NCI-H1417 treated with DMSO at 0.1 percent for 48 hours (cell line): ENCODE measurements at places on chromosomes 6 and 20.

GRCh38 chr6:159819932-159820640 is 20.0 kb downstream of the PNLDC1 start:
- DNase-seq = no peak

- no peak for DNase-seq
Observed at GRCh38 chr20:48651271-48651670, 176.5 kb downstream of the PREX1 start.

- DNase-seq = no peak
Observed at GRCh38 chr20:49228676-49229075, 9.5 kb downstream of the DDX27 start.

DNA sequence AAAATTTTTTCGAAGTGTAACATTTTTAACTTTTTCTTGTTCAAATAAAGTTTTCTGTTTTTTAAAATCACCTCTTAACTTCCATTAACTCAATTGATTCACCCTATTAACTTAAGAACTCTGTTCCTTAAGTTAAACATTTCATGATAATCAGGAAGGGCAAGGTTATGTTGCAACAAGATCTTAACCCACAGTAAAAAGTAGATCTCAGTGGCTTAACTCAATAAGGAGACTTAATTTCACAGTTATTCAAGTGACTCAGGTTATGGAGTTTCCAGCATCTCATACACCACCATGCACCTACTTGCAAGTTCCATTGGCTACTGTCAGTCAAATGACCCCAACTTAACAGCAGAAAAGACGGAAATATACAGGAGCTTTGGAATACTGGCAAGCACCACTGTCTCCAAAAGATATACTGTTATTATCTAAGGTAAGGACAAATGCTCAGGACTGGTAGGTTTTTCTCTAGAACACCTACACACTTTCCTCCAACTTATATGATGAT is 11.2 kb downstream of the HLA-DQB1 start:
- DNase-seq = no peak

- DNase-seq = no peak
Observed at GRCh38 chr6:124996411-124996810, 34.2 kb downstream of the RNF217 start.

- no peak for DNase-seq
Observed at GRCh38 chr6:107894809-107895396, 63.1 kb downstream of the SEC63 start.

DNA sequence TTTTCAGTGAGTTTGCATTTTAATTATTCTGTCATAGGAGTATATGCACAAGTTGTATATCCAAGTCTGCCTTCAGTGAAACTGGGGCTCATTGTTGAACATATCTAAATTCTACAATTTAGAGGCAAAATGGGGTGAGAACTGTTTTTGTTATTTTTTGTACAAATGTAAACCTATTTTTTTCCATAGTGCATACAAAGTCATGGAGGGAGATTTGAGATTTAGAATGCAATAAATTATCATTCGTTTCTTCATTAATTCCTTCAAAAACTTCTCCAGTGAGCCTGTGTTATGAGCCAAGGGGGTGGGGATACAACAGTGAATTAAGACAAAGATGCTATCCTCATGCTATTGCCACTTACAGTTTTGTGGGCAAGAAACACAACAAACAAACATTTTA is 29.8 kb upstream of the RHAG start:
- DNase-seq = no peak

GRCh38 chr6:315226-315625 is 22.9 kb downstream of the DUSP22 start:
- DNase-seq = no peak

- no peak for DNase-seq
Observed at GRCh38 chr6:69866770-69867638, 648 bp downstream of the COL19A1 start.

- DNase-seq = no peak
Observed at GRCh38 chr6:117666881-117667280, 8.4 kb upstream of the NUS1 start.

GRCh38 chr20:4045741-4046140 is 30.4 kb upstream of the RNF24 start:
- no peak for DNase-seq

DNA sequence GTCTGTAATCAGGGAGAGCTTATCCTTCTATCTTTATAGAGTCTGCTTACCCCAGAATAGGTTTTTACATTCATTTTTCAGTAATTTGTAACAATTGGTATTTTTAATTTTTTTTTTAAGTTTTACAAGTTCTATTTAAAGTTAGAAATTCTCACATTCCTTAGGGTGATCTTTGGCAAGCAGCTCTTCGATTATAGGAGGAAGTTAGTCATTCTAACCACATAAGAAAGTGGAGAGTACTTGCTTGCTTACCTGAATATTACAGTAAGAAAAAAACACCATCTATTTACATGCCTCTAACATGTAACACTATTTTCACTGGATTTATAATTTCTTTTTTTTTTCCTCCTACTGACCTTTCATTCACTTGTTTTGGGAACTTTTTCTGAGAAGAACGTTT is 6.7 kb downstream of the TSHZ2 start:
- DNase-seq = no peak

DNA sequence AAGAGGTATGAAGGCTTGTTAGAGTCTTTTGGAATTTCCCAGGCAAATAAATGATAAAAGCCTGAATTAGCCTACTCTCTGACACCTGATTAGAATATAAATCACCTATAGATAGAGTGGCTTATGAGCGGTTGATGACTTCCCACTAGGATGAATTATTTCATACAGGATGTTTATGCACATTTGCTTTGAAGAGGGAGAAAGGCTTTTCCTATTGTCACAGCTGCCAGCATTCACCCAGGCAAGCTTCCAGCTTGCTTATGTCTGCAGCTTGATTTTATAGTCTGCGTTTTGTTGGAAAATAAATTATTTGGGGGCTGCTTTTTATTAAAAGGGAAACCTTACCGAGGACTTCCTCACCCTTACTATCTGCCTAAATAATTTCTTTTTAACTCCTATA is 51.3 kb upstream of the EIF2S2 start:
- DNase-seq = no peak

DNA sequence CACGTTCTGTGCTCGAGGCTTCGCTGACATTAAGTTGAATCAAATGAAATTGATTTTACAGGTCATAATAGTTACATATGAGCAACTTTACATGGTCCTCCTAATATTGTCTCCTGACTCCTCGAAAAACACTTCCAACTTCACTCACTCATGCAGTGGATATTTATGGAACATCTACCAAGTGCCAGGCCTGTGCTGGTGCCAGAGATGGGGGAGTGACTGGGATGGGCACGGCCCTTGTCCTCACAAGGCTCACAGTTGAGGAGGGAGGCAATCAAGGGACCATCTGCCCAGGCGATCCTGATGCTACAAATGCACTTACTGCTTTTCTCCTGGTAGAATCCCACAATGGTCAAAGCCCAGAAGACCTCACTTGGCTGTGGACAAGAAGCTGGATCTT is 426.4 kb downstream of the PREX1 start:
- DNase-seq = no peak

GRCh38 chr6:23635150-23635549 is 490.9 kb upstream of the NRSN1 start:
- DNase-seq = no peak

DNA sequence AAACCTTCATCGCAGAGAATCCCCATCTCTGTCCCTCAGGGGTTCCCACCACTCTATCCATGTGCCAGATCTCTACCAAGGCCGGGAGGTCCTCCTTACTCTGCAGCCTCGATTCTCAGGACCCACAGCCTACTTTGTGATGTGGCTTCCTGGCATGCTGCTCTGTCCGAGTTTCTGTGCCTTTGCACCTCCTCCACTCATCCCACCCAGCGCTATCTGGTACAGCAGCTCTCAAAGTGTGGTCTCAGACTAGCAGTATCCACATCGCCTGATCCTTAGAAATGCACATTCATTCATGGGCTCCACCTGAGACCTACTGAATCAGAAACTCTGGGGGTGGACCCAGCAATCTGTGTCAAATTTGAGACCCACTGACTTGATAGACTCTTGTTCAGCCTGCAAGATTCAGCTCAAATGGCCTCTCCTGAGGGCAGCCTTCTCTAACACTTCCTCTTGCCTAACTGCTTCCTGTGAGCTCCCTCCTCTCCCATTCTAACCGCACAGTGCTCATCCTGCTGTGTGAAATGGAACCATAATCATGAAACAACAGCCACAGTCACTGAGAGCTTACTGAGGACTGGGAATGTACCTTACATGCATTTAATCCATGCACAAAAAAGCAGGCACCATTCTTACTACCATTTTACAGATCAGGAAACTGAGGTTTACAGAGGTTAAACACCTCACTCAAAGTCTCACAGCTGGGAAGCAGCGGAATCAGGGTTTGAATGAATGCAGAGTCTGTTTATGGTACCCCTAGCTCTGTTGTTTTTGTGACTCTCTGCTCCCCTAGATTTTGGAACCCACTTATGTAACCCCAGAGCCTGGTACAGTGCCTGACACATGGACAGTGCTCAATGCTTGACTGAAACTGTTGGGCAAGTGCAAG is 69.4 kb downstream of the JPH2 start:
- no peak for DNase-seq

DNA sequence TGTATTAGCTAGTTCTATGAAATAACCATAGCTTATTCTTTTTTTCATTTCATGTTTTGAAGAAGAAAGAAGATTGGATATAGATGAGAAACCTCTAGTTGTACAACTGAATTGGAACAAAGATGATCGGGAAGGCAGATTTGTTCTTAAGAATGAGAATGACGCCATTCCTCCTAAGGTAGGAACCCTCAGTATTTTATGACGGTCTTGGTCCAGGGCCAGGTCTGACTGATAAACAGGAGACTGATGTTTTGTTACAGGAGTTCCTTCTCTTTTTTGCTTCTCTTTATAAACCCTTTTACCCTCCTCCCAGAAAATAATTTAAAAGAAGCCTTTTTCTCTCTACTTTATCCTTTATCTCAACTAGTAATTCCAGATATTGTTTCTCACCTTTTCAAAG is 43.6 kb downstream of the AFDN start:
- no peak for DNase-seq

DNA sequence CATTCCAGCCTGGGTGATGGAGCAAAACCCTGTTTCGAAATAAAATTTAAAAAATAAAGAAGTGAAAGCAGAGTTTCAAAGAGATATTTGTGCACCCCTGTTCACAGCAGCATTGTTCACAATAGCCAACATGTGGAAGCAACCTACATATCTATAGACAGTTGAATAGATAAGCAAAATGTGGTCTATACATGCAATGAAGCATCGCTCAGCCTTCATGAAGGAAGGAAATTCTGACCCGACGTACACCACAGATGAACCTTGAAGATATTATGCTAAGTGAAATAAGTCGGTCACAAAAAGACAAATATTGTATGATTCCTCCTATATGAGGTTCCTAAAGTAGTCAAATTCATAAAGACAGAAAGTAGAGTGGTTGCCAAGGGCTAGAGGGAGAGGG is 6.5 kb upstream of the NCOA6 start:
- no peak for DNase-seq

DNA sequence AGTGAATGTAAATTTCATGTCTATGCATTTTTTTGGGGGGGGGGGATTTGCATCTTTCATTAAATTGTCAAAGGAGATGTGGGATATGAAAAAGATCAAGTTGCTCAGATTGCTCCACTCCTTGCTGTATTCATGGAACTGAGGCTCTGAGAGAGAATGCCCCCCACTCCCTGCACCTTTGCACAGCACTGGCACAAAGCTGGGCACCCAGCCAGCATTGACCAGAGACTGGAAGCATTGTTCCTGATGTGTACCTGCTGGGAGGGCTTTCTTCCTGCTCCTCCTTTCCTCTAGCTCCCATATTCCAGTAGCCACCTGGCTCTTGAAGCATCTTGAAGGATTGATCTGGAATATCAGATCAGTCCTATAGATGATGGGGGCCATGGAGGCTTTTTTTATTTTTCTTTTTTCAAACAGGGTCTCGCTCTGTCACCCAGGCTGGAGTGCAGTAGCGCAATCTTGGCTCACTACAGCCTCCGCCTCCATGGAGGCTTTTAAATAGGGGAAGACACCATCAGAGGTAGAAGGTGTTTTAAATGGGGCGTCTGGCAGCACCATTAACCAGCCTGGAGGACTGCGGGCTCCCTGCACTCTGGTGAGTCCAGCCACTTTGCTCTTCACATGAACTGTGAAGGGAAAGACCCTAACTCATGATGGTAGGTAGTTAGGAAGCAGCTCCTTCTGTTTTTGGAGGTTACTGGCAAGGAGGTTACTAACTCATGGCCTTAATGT is 10.9 kb downstream of the DUSP15 start:
- DNase-seq = no peak

DNA sequence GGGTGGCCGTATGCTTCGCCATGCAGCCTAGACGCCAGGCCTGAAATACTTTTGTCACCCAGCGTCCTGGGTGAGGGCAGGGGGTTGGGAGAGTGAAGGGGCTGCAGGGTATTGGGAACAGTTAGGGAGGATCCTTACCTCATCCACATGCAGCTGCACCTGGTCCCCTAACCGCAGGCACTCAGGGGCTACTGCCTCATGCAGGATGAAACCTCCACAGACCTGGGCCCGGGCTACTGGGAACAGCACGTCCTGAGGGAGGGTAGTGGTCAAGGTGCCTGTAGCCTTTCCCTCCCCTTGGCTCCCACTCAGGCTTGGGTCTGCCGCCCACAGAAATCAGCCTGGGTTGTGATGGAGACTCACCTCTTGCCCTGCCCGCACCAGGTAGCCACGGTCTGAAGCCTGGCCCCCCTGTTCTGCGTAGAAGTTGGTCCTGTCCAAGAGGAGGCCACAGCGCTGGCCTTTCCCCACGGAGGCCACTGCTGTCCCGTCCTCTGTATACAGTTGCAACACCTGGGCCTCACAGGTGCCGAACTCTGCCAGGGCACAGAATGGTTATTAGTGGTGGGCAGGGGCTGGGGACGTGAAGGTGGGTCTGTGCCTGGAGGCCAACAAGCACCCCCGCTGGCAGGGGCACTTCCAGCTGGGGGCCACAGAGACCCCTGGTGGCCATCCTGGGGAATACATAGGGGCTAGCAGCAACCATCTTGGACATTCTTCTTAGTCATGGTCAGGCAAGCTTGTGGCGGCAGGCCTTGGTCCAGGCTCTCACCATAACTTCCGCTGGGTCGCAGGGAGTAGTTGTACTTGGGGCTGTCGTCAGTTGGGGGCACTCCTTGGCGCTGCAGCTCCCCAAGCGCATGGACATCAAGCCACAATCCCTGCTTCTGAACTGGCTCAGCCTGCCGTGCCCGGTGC is 8.6 kb downstream of the AARS2 start:
- no peak for DNase-seq
